ENCODE measurements at places on chromosomes 7 and 10.

DNA sequence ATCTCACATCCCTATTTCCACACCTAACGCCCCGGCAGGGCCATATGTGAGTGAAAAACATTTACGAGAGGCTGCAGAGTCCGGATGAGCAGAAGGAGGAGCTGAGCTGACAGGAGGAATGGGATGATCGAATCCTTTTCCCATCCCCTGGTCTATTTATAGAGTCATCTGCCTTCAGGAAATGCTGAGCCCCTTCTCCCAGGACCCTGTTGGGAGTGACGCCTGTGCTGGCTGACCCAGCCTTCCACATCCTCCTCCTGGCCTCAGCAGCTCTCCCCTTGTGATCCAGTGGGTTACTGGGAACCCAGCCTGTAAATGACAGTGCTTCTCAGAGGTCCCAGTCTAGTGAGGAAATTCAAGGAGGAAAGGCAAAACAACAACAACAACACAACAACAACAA lies 16.6 kb downstream of the DENND2A start:
- no peak for DNase-seq

DNA sequence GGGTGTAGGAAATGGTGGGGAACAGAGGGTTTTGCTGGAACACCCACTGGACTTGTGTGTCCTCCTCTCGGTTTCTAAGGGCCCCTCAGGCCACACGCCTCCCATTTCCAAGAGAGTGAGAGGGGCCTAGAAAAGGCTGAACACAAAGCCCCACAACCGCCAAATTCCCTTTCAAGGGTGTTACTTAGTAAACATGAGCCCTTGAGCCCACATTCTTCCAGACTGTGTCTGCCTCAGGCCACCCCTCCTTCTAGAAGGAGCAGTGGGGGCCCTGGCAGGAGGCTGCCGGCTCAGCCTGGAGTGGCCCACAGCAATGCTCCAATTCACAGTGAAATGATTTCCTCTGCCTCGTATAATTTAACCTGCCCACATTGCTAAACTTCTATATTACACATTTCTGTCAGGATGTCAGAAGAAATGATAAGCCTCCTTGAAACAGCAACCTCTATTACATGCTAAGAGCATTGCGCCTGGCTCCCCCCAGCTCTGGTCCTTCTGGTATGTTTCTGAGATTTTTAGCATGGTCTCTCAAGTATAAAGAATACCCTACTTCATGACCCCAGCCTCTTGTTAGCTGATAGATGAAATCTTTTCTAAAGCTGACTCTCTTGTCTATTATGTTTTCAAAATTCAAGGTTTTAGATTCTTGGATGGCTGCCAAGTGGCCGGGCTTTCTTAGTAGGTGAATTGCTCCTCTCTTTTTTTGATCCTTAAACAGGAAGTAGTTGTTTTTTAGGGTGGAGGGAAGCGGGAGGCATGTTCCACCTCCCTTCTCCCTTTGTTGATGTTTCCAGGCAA lies 673.9 kb upstream of the GALNT17 start:
- no peak for DNase-seq

GRCh38 chr7:101216860-101217387 lies 457 bp downstream of the PLOD3 start:
- DNase-seq: no peak

GRCh38 chr7:108026647-108027046 lies 23.7 kb upstream of the LAMB1 start:
- no peak for DNase-seq

DNA sequence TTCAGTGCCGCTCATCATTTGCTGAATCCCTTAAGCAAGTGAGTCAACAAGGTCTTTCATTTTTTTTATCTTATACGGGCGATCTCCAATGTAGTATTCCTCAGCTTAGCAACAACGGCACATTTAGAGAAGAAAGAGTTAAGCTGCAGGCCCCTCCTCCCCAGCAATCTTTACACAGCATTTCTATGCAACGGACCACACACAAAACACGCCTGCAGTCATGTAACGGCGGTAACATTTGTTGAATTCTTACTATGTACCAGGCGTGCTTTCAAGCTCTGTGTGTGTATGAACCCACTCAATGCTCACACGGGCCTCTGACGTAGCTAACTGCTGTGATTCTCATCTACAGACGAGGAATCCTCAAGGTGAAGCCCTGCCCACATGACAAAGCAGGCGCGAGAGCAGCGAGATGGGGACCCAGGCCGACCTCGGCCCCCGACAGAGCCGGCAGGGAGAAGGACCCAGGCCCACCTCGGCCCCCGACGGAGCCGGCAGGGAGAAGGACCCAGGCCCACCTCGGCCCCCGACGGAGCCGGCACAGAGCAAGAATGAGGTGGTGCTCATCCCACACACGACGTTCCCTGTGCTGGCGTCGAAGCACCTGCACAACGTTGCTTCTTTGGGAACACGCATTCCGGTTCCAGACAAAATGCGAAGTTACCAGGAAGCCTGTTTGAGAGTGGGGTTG lies 240.7 kb downstream of the ZMYND11 start:
- no peak for DNase-seq

GRCh38 chr7:38542156-38542555 lies 89.0 kb downstream of the AMPH start:
- no peak for DNase-seq

Data from stimulated activated CD4-positive, alpha-beta T cell treated with anti-CD3 and anti-CD28 coated beads, Interleukin-4, amount 100 ng/mL, for 4 hours (primary cell).